NCI-H1930 (cell line): ENCODE measurements at places on chromosomes 2 and 18.

- DNase-seq = no peak
Measured at GRCh38 chr2:229141424-229142025, 129.6 kb downstream of the PID1 start.

- DNase-seq = peak; percentile 85
Measured at GRCh38 chr2:218671654-218672566, at the start of the genes RNF25 and STK36. RNF25 (minus strand) TSS chr2:218672002; CDS start chr2:218671970, 32 bp downstream. STK36 (plus strand) TSS chr2:218672086; CDS start chr2:218672830, 744 bp downstream.

DNA sequence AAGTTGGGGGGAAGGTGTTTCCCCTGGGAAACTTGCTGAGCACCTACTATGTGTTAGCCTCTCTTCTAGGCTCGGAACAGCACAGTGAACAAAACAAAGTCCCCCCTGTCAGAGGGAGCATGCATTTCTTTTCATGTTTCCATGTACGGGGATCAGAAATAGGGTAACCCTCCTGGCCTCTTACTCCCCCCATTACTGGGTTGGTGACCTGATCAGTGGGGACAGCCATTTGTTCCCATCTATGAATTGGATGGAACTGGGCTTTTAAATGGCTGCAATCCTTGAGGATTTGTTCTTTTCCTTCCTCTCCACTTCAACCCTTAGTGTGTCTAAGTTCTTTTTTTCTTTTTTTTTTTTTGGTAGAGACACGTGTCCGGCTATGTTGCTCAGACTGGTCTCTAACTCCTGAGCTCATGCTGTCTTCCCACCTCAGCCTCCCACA lies 13.7 kb downstream of the NCL start:
- no peak for DNase-seq

DNA sequence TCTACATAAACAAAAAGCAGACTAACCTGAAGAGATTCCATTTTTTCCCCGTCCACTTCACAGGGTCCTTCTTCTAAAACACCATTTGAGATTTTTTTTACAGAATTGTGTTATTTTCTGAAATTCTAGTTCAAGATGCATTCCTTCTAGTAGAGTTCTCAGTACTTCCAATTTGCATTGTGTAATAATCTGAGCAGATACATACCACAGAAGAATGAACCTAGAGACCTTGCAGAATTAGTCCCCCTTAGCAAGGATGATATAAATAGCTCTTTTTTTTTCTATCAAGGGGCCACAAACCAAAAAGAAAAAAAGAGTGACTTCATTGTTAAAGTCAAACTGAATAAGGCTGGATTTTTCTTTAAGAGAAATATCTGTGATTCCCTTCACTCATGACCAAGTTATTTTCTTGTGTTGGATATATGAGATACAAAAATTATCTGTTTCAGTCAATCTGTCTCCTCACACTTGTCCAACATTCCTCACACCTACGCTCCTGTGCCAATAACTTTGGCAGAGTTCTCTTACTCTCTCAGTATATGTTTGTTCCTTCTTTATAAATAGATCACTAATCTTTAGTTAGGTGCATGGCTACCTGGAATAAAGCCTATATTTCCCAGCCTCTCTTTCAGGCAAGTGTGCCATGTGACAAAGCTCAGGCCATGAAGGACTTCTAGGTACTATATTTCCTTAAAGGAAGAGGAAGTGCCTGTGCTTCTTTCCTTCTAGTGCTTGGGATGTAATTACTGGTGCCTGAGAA lies 183.5 kb downstream of the ZNF385B start:
- DNase-seq = no peak

- no peak for DNase-seq
Measured at GRCh38 chr2:132429351-132429750, 12.7 kb downstream of the GPR39 start.

DNA sequence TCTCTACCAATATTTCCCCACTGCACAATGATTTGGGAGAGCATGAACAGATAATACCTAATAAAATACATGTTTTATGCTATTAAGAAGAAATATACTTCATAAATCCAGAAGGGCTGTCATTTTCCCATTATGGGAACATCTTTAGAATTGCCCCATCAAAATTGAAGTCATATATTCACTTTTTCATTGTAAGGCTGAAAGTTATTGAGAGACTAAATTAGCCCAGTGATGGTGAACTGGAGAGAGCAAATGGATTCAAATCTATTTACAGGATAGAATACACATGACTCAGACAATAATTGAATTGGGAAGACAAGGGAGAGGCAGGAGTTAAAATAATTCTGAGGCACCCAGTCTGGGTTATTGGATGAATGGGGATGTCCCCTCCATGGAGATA lies 79.7 kb upstream of the TTC39C start:
- no peak for DNase-seq

- no peak for DNase-seq
Measured at GRCh38 chr2:186559370-186559769, 30.5 kb upstream of the ITGAV start.
